ENCODE measurements at places on chromosomes 1 and 21.
A peak's percentile ranks its signal among the peaks of the same experiment; 100 is the strongest.

GRCh38 chr1:248881261-248881660, 22.4 kb upstream of the ZNF692 start:
- no peak for DNase-seq

- no peak for DNase-seq
These were observed 69.7 kb upstream of the IPO9 start for GRCh38 chr1:201759194-201759815.

- no peak for DNase-seq
These were observed 229.9 kb downstream of the AKT3 start for GRCh38 chr1:243620096-243620495.

DNA sequence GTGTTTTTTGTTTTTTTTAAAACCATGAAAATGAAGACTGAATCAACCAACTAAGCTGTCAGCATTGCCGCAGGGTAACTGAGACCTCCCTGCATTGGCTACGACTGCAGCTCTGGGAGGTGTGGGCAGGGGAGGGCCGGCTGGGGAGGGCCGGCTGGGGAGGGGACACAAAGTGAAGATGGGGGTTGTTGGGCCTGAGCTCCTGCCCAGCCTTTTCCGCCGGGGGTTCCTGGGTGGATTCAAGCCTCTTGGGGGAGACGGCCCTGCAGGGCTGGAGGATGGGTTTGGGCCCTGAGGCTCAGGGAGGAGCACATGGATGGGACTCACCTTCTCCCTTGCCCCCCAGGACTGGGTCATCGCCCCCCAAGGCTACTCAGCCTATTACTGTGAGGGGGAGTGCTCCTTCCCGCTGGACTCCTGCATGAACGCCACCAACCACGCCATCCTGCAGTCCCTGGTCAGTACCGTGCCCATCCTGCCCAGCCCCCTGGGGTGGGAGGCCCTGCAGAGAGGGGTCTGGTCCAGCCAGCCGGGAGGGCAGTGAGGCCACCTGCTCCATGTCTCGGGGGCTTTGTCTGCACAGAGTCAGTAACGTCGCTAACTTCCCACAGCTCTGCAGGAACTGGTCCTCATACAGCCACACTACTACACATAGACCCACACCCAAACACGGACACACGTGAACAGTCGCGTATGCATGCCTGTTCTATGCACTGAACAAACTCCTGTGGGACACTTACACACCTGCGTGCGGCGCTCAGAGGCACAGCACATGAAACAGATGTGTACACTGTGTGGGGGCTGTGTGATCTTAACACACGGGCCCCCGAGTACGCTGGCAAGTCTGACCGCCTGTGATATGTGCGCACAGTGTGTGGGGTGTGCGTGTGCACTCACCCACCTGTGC, 31.5 kb downstream of the BMP8A start:
- no peak for DNase-seq

DNA sequence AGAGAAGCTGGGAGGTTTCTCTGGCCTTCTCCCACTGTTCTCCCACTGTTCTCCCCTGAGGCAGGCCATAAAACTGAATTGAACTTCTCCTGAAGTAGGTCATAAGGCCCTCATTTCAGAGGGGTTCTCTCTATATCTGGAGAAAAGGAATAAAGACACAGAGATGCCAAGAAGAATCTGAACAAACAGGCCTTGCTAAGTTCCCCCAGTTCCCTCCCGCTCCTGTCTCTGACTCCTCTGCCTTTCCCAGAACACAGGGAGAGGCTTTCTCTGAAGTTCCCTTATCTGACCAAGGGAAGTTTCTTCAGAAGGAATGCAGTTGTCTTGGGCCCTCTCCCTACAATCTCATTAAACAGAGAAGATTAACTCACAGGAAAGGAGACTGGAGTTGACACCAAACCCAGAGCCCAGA, 83.4 kb downstream of the SLC16A1 start:
- DNase-seq: no peak

- DNase-seq: no peak
These were observed 355.4 kb downstream of the PTPRU start for GRCh38 chr1:29591601-29592260.

DNA sequence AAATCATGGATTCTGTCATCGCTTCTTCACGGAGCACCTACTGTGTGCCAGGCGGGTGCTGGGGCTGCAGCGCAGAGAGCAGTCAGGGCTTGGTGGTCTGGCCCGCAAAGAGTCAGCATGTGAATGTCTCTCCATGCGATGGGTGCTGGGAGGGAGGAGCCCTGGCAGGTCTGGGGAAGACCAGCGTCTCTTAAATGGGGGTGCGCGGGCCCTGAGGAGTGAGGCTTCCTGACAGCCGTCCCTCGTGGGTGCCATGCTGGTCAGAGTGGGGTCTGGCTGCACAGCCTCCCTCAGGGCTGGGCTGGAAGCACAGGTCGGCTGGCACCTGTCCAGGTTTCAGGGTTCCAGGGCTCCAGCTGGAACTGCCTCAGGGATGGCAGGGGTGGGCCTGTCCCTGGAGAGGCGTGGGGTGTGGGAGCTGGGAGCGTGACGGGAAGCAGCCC, 18.5 kb downstream of the TP73 start:
- no peak for DNase-seq

DNA sequence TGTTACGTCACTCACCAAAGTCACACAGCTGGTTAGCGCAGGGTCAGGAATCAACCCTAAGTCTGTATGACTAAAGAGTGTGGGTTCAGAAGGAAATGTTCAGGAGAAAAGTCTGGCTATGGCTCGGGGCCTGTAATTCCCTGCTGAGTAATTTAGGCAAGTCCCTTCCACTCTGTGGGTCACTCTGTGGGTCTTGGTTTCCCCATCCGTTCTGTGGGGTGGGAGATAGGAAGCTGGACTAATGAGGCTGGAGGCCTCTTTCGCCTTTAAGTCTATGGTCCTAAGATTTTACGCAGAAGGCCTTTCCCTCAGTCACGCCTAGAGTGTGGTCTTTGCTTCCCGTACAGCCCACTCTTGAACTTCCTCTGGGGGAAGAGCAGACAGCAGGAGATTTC, 14.3 kb upstream of the MED18 start:
- no peak for DNase-seq

- no peak for DNase-seq
These were observed 60.5 kb downstream of the TAS1R2 start for GRCh38 chr1:18798946-18799345.

DNA sequence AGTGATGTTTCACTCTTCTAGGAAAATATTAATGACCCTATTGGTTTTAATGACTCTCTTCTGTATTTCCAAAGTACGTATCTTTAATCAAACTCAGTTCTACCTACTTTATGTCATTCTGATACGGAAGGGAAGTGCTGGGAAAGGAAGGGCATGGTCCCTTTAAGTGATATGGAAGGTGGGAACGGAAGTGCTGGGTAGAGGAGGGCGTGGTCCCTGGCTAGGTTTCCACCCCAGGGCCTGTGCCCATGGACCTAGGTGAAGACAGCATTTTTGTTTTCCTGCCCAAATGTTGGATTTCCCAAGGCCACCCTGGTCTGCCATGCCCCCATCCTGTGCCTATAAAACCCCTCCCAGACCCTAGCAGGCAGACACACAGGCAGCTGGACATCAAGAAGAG, 24.0 kb downstream of the RGS4 start:
- DNase-seq: no peak

GRCh38 chr1:35886577-35887431, 3.8 kb downstream of the AGO1 start:
- DNase-seq: no peak

- DNase-seq: no peak
These were observed 15.2 kb downstream of the CASQ2 start for GRCh38 chr1:115753361-115753760.

DNA sequence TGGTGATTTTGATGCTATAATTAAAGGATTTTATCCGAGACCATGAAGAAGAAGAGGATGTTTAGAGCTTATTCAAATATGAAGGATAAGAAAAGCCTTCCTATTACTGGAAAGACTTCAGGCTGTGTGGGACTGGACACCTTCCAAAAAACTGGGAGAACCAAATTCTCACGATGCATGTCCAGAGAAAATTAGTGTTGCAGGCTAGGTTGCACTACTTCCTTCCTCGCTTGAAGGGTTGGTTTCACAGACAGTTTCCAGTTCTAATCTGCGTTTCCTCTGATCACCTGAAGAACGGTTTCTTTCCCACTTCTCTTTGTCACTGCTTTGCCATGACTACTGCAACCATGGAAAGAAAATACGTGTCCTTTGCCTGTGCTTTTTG, 2.0 kb downstream of the MTARC2 start:
- DNase-seq: no peak

- DNase-seq: no peak
These were observed 31.7 kb upstream of the MAN1A2 start for GRCh38 chr1:117335376-117336086.

DNA sequence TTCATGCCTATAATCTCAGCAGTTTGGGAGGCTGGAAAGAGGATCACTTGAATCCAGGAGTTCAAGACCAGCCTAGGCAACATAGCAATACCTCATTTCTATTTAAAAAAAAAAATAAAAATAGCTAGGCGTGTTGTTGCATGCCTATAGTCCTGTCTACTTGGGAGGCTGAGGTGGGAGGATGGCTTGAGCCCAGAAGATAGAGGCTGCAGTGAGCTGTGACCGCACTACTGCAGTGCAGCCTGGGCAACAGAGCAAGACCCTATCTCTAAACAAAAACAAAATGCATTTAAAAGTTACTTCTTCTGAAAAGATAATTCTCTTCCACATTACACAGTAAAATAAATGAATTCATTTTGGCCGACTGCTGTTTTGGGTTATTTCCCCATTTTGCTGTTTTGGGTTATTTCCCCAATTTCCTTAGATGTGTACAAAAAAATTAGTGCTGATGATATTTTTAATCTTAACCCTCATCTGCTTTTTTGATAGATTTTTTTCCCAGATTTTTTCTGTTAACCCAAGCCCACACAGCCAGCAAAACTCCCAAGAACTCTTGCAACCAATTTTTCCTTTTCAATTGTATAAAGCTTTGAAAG, 23.0 kb upstream of the SAMSN1 start:
- no peak for DNase-seq

GRCh38 chr21:27515676-27516075, 548.8 kb upstream of the ADAMTS5 start:
- no peak for DNase-seq

- DNase-seq: no peak
These were observed 11.3 kb upstream of the BACH1 start for GRCh38 chr21:29287383-29287782.

- DNase-seq: peak; percentile 62
These were observed 7.0 kb downstream of the TCEA3 start for GRCh38 chr1:23417570-23417969.
